RWPE2 (cell line): ENCODE measurements at places on chromosomes 5 and 9.

- DNase-seq, result no peak
Observed at GRCh38 chr9:98034593-98035546, 21.7 kb upstream of the NANS start.

- DNase-seq, result no peak
Observed at GRCh38 chr5:74288448-74289108, 351.9 kb downstream of the ENC1 start.

DNA sequence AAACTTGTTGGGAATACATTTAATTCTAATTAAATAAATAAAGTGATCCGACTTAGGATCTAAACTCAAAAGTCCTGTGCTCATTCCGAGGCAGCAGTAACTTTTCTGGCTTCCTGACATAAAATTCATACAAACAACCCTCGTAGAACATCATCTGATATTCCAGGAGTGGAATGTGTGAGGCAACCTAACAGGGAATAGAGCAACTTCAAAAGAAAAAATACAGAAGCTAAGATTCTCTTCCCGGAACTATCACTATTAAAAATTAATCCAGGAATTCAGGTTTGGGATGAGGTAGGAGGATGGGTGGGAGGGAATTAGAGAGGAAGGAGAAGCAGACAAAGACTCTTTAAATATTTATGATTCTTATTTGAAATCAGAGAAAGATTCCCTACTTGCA is 32.9 kb upstream of the TRIO start:
- no peak for DNase-seq

DNA sequence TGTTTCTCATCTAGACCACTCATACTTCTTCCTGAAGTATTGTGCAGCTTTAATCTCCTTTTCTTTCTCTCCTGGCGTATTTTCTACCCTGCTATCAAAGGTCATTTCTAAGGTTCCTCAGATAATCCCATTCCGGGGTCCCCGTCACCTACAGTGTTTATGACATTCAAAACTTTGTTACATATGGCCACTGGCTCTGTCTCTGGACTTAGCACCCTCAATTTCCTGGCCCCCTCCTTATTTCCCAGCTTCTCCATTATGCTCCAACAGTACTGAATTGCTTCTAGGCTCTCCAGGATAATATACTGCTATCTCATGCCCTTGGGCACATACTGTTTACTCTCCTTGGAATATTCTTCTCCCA is 31.2 kb downstream of the RFK start:
- no peak for DNase-seq

DNA sequence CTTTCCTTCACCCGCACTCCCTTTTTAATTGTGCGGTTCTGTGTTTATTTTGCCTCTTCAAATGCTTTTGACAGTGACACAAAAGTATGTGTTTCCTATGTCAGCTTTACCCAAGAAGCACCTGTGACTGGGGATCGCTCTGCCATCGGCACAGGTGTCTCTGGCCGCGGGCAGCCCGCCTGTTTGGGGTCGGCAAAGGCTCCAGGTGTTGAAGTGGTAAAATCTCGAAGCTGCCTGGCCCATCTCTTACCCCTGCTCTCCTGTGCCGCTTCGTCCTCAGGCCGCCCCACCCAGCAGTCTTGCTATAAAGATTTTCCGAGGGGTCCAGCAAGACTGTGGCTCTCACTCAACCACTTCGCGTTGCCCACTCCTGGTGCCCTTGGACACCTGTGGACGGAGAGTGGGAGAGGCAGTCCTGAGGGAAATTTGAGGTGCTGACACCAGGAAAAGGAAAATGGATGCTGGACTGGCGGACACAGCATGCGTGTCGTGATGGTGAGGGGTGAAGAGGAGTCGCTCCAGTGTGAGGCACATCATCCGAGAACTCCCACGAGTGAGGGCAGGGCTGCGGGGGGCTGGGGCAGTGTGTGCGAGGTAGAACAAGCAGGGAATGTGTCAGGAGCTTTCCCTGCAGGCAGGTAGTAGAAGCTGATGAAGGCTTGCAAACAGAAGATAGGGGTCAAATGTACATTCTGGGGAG is 29.1 kb upstream of the CEP72 start:
- no peak for DNase-seq

- DNase-seq, result no peak
Observed at GRCh38 chr5:136984772-136985446, 514.2 kb downstream of the SPOCK1 start.

GRCh38 chr9:26391036-26391435 is 501.6 kb downstream of the CAAP1 start:
- DNase-seq, result no peak

- DNase-seq, result no peak
Observed at GRCh38 chr5:158727771-158728311, 371.9 kb downstream of the EBF1 start.

- DNase-seq, result no peak
Observed at GRCh38 chr9:105510024-105510423, 47.9 kb upstream of the FKTN start.

DNA sequence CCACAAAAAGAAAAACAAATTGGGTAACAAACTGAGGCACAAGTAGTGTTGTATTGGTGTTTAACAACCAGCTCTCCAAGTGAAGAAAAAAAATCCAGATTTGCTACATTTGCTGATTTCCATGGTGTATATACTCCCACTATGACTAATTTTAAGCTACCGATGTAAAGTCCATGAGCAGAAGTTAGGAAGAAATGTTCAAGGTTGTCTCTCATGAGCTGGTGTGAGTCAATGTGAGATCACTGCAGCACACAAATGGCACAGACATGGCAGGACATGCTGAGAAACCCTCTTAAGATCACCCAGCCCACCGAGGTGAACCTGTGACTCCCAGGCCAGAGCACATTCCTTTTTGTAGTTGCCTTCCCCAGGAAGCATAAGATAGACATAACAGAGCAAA is 36.2 kb downstream of the SLC44A1 start:
- DNase-seq, result peak; percentile 80

GRCh38 chr9:126500600-126501382 is 112.9 kb upstream of the LMX1B start:
- DNase-seq, result peak; percentile 73

- DNase-seq, result no peak
Observed at GRCh38 chr5:65611524-65611923, 12.6 kb downstream of the TRIM23 start.

GRCh38 chr5:56983593-56984361 is 31.9 kb upstream of the MIER3 start:
- no peak for DNase-seq

GRCh38 chr9:122138560-122139268 is 20.9 kb downstream of the NDUFA8 start:
- DNase-seq, result no peak

DNA sequence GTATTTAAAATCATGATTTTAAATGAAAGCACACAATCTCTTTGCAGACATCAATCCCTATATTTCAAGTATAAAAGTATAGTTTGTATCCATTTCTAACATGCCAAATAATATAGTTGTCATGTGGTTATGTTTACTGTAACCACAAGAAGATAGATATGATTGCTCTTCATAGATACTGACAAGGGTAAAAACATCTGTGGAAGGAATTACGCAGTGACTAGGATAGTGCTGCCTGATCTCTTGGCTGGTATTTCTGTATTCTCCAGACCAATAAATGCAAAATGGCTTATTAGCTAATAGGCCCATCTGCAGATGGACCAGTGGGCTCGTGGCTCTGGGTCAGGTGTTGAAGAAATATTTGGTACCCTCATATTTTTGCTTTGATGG is 34.9 kb upstream of the FBN2 start:
- DNase-seq, result no peak

DNA sequence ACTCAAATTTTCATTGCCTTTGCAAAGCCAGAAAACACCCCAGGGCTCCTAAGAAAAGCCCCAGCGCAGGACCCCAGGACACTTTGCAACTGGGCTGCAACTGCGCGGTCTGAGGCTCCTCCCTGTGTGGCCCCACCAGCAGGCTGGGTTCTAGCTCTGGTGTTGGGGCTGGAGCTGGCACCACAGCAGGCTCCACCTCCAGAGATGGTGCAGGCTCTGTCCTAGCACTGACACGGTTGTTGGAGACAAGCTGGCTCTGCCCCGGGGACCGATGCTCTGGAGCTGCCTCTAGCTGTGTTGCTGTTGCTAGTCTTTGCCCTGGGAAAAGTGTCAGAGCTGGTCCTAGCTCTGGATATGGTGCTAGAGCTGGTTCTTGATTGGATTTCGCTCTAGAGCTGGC is 13.6 kb downstream of the LCN10 start:
- DNase-seq, result no peak

DNA sequence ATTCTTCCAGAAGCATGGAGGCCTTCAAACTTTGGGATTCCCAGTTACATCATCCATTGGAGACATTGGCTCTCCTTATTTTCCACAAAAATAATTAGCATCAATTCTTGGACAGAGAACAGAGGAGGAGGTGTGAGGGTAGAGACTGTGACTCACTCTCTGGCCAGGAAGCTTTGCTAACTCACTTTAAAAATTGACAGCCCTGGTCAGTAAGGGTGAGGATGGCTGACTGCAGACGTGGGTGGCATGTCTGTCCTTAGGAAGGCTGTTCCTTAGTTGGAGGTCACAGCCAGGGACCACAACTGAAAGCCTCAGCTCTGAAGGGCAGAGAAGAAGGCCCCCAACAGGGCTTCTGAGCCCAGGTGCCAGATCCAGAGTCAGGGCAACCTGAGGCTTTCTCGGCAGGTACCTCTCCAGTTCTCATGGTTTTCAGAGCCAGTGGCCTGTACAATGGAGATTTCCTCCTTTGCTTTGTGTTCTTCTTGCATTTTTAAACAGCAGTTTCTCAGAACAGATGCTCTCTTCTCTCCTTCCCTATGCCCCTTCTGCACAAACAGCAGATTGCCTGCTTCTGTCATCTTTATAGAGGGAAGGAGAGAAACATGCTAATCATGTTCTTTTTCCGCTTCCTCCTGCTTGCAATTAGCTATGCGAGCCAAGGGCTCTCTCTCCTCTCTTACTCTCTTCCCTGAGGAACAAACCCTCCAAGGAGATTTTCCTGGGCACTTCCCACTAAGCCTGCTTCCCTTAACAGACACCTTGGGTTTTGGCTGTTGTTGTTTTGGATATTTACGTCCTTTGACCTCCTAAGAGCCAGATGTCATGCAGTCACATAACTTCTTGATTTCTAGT is 92.5 kb upstream of the ZNF366 start:
- DNase-seq, result no peak

DNA sequence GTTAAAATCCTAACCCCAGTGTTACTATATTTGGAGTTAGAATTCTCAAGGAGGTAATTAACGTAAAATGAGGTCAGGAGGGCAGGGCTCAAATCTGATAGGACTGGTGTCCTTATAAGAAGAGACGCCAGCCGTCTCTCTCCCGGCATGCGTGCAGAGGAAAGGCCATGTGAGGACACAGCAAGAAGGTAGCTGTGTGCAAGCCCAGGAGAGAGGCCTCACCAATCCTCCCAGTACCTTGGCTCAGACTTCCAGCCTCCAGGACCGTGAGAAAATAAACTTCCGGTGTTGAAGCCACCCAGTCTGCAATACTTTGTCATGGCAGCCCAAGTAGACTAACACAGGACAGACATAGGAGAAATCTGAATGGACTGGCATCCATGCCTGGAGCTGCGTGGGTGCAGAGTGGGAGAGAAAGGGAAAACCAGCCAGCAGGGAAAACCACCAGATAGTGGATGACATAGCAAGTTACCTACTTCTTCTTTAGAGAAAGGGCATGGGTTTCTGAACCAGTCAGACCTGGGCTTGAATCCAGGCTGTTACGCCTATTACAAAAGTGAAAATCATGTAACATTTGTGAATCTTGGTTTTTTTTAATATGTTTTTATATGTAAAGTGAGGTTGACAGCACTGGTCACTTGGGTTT is 89.2 kb downstream of the FSTL4 start:
- no peak for DNase-seq

- DNase-seq, result peak; percentile 36
Observed at GRCh38 chr9:135240871-135241311, 153.4 kb downstream of the OLFM1 start.

- DNase-seq, result no peak
Observed at GRCh38 chr9:112093870-112094216, 81.3 kb downstream of the SUSD1 start.

- no peak for DNase-seq
Observed at GRCh38 chr9:116064970-116065369, 88.6 kb upstream of the PAPPA start.

- DNase-seq, result no peak
Observed at GRCh38 chr5:76199336-76200318, 116.4 kb downstream of the SV2C start.

DNA sequence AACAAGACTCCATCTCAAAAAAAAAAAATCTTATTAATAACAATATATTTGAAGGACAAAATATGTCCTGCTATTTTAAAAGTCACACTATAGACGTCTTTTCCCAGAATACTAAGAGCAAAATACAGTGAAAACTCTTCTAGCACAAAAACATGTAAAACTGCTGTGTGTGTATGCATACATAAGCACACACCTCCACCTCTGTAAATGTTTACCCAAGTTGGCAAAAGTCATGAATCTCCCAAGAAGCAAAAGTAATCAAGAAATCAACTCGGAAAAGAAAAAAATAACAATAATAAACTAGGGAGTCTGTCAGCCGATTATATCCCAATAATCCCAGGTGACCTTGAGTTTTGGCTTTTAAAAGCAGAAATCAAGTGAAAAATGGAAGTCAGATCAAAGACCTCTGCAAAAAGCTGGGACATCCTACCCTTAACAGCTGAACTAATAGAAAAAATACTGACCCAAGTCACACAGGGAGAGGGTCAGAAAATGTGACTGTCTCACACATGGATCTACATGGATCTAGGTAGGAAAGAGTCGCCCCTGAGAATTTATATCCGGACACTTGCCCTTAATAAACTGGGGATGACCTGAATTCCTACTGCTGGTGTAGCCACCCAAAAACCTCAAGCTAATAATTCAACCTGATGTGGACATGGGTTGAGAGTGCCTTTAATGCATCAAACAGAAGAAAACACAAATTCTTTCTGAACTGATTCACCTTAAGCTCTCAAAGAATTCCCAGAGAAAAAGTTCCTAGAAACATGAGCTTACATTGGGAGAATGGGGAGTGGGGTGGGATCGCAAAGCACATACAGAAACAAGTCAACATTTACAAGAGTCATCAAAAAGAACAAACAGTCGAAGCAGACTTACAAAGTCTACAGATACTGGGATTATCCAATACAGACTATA is 29.9 kb downstream of the LPAR1 start:
- no peak for DNase-seq

GRCh38 chr5:170632985-170633234 is 129.1 kb downstream of the KCNIP1 start:
- DNase-seq, result peak; percentile 64

- no peak for DNase-seq
Observed at GRCh38 chr5:14306329-14306815, 163.2 kb downstream of the TRIO start.

GRCh38 chr5:59178071-59178470 is 595.2 kb downstream of the RAB3C start:
- no peak for DNase-seq

DNA sequence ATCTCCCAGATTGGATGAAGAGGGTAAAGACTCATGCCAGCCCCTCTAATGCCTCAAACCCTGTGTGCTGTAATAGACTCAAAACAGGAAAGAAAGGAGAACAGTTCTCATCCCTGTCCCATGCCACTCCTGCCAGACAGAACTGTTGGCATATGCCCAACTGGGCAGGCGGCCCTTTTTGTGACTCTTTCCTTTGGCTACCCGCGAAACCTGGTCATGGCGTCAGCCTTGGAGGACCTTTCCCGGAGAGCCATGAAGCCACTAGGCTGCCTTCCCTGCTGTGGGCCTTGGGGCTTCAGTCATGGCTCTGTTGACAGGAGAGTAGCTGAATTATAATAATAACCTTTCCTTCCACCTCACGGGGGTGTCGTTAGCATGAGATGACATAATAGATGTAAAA is 75.9 kb upstream of the SEMA6A start:
- DNase-seq, result no peak

GRCh38 chr5:135345956-135346731 is 52.9 kb downstream of the MACROH2A1 start:
- DNase-seq, result no peak

GRCh38 chr5:180645274-180646204 is 3.9 kb downstream of the FLT4 start:
- no peak for DNase-seq
